ENCODE measurements at places on chromosomes 1 and 21. TPM values are rescaled to one million over a fixed set of nuclear protein-coding genes. Genes with fewer than 3 reads are reported as not detected.

DNA sequence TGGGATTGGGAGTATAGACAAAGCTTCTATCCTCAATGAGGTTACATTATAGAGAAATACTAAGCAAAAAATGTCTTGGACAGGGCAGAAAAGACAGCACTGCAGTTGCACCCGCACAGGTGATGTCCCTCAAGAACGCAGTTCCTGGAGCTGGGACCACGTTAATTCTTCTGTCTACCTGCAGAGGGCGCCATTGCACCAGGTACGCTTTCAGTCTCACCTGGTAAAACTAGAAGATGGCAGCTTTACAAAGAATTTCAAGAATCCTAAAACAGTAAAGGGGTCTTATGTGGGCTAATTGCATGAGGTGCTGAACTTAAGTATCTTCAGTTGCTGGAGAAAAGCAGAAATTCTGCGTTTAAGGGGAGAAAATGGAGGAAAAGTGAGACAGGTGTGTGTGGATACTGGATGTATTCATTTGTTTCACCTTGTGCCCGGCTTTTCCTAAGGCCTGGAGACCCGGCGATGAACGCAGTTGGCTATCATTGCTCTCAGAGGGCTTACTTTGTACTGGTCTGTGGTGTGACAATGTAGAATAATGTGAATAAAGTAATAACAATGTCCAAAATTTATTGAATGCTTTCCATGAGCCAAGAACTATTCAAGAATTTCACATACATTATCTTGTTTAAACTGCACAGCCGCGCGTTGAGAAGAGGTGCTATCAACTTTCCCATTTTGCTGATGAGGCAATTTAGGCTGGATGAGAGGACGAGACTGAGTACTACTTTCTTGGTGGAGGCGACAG is 276.3 kb upstream of the GREM2 start:
- peak; percentile 89 for DNase-seq

DNA sequence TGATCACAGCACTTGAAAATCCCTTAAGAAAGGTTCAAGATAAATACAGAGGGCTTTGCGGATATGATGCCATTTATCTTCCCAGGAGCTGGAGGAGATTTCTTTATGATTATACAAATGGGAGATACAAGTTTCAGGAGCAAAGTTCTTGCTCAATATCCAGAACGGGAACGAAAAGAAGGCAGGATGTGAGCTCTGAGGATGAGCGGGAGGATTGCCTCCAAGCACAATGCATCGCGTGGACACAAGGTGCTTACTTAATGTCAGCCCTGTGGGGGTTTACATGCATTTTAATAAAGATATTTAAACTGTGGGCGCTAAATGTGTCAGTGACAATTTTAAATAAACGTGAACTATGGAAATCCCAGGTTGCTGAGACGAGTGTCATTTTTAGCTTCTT is 59.0 kb downstream of the SYT6 start:
- DNase-seq, result no peak

GRCh38 chr1:22408230-22408629 is 43.4 kb upstream of the ZBTB40 start:
- no peak for DNase-seq

DNA sequence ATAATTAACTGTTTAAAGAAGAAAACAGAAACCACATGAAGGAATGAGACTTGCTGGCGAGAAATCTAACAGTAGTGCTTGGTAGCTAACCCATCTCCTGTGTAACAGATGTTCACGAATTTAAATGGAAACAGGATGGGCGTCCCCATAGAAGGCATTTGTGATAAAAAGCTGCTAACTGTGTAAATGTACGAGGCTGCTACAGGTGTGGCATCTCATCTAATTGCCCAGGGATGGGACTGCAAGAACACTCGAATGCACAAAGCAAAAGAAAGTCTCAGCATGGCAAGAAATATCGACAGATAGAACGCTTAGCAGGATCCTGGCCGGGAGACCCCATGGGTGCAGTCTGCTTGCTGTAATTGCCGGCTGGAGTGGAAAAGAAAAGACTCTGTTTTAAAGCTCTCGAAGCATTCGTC is 112.7 kb downstream of the RUNX1 start:
- no peak for DNase-seq

DNA sequence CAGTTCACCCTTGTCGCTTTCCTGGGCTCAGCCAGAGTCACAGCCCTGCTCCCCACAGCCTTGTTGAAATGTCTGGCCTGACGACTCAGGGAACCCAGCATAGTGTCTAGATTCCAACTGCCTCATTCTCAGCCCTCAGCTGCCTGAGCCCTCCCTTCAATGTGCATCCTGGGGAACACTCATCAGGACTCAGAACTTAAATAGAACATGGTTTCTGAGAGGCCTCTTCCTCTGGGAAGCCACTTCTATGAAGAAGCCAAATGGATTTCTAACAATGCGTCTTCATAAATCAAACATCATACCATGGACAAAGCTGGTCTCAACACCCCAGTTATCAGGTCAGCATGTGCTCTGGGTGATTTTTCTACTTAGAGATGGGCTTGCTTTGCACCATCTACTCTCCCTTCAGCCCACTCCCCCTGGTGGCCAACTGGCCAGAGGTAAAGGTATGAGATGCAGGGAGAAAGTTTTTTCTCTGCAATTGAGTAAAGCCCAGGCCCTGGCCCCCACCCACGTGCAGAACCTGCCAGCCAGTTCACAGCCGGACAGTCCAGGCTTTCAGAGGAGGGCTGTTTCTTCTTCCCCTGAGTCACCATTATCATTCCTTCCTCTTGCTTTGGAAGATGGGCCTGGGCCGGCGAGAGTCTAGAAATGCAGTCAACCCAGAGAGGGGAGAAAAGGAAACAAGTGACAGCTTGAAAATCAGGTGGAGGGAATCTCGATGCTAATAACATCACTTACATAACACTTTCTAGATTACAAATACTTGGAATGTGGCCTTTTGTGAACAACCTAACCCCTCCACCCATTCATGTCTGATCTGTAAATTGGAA is 32.1 kb downstream of the CD244 start:
- DNase-seq, result peak; percentile 95

GRCh38 chr1:193308438-193308837 is 122.0 kb upstream of the B3GALT2 start:
- no peak for DNase-seq

DNA sequence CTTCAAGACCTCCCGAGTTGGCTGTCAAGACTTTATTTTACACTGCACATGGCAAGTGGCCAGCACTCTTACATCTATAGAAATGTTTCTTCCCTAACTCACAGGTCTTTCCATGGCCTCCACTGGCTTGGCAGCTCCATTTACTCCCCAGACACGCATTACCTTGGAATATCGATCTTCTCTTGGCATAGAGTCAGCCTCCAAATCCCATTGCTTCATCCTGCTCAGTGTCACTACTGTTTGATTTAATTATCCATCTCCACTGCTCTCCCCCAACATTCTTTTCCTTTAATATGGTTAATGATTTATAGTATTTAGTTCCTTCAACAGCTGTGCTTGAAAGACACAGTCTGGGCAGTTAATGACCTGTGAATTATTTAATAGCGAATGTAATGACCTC is 241.2 kb upstream of the MAP1LC3C start:
- no peak for DNase-seq

DNA sequence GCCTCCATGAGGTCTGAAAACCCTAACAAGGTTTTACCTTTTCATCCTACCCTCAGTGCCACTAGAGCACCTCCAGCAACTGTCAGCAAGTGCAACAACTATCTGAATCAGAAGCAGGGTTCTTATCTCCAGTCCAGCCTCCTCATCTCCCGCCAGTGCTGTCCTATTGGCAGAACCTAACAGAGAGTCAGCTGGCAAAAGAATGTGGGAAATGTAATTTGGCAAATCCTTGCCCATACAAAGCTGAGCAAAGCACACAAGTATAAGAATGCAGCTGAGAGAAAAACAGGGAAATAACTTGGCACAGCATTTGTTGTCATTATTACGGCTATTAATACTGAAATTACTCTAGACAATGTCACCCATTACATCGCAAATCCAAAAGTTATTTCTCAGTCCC is 124.2 kb downstream of the ATP6V1G3 start:
- no peak for DNase-seq

DNA sequence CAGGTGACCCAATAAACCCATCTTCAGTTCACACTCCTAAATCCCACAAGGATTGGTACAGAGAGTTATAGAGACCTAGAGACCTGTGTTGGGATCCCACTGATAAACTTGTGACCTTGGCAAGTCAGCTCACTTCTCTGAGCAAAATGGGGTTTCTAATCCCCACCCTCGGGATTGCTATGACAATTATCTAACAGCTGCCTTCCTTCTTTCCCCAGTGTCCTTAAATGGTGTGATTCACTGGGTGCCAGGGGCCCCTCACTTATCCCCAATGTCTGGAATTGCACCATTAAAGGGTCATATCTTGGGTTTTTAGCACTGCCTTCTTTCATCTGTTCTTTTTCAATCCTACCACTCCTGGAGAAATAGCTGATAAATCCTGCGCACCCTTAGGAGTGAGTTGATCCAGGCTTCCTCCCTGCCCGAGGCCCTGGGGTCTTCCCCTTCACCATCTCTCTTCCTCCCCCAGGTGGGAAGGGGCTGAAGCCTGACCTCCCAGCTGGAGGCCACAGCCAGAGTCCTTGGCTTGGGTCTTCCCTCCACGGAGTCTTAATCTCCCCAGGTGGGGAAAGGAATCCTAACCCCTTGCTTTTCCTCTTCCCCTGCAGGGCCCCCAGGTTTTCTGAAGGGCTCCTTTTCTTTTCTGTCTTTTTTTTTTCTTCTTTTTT is 39.7 kb downstream of the LACTBL1 start:
- DNase-seq, result no peak

DNA sequence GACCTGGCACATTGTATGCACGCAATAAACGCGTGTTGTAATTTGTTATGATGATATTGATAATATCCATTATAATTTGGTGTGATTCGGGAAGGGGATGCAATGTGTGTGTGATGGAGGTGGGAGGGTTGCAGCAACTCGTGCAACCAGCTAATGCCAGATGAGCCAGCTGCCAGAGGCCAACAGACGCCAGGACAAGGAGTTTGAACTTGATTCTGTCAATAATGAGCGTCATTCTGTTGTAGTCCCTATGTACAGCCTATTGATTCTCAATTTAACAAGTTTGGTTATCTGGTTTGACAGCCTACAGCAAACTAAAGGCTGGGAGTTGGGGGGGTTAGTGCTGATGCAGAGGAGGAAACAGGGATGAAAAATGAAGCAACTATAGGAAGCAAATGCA is 35.5 kb downstream of the TIAM1 start:
- DNase-seq, result no peak

- DNase-seq, result no peak
Observed at GRCh38 chr1:107673006-107673405, 292.0 kb downstream of the VAV3 start.

DNA sequence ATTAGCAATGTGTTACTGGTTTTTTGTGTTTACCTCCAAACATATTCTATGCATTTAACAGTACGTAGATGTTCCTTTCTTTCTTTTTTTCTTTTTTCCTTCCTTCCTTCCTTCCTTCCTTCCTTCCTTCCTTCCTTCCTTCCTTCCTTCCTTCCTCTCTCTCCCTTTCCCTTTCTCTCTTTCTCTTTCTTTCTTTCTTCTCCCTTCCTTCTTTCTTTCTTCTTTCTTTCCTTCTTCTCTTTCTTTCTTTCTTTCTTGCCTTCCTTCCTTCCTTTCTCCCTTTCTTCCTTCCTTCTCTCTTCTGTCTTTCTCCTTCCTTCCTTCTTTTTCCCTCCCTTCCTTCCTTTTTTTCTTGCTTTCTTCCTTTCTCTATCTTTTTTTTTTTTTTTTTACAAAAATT is 46.2 kb upstream of the GNG12 start:
- no peak for DNase-seq

- DNase-seq, result peak; percentile 12
Observed at GRCh38 chr1:161914595-161914994, 109.1 kb downstream of the OLFML2B start.

GRCh38 chr1:200899954-200900867 is 5.5 kb downstream of the INAVA start:
- no peak for DNase-seq

DNA sequence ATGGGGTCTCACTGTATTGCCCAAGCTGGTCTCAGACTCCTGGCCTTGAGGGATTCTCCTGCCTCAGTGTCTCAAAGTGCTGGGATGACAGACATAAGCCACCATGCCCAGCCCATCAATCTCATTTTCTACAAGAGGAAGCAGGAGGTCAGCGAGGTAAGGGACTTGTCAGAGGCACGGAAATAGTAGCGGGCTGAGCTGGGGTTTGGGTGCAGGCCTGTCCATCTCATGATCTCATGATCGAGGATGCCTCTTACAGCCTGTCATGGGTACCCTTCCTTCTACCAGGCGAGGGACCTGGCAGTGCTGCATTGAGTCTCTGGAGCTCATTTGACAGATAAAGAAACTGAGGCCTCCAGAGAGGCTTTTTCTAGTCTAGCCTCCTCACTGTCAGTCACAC is 28.5 kb upstream of the SCCPDH start:
- no peak for DNase-seq

DNA sequence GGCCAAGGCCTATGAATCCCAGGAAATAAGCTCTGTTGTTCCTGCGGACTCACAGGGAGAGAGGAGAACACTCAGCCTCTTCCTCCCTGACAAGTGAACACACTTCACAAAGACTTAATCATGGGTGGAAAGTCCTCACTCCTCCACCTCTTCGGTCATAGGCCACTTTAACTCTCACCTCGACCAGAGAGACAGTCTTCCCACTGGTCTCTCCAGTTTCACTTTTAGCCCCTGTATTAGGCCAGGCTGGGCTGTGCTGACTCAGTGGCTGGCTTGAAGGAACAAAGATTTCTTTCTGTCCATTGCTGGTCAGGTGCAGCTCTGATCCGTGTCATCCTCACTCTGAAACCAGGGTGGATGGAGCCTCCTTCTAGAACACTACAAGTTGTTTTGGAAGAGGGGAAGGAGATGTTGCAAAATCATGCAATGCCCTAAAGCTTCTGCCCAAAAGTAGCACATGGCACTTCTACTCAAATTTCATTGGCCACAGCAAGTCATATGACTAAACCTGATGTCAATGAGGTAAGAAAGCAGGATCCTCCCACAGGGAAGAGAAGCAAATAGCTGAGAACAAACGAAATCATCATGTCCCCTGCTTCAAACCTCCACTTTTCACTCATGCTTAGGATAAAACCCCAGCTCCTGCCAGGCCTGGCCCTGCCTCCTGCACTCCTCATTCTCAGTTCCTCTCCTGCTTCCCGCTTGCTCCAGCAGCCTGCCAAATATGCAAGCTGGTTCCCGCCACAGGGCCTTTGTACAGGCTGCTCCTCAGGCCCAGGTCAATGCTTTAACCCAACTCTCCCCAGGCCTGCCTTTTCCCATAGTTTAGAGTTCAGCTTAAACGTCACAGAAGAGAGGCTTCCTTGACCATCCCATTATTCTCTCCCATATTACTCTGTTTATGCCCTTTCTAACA is 150.5 kb upstream of the RUNX3 start:
- DNase-seq, result no peak

- DNase-seq, result no peak
Observed at GRCh38 chr1:232984577-232985425, 34.4 kb downstream of the NTPCR start.

The TOR1AIP2 gene
- 81.3 TPM for total RNA-seq

The ZMYND12 gene
- 0.58 TPM for total RNA-seq

The ECM1 gene
- total RNA-seq, result 0.43 TPM

The RAB42 gene
- total RNA-seq, result 22.5 TPM

The MPC2 gene
- total RNA-seq, result 21.6 TPM

The CRP gene
- total RNA-seq, result not detected

The RAB4A gene
- 25.9 TPM for total RNA-seq

The GJC2 gene
- total RNA-seq, result 0.58 TPM

The RUNX3 gene
- total RNA-seq, result 0.12 TPM

The SMPDL3B gene
- 83.1 TPM for total RNA-seq

Measured in GM23338 (cell line).